Aorta (tissue), 5 donors: ENCODE measurements at places on chromosomes 16 and 17. TPM values are rescaled to one million over a fixed set of nuclear protein-coding genes. Genes with fewer than 3 reads are reported as not detected.

- DNase-seq, result no peak
Observed at GRCh38 chr17:20307326-20307910, 159.9 kb downstream of the LGALS9B start.

- DNase-seq, result no peak
Observed at GRCh38 chr17:3043737-3044365, 19.6 kb downstream of the OR1D5 start.

Gene SLC35G6
- total RNA-seq, result not detected

DNA sequence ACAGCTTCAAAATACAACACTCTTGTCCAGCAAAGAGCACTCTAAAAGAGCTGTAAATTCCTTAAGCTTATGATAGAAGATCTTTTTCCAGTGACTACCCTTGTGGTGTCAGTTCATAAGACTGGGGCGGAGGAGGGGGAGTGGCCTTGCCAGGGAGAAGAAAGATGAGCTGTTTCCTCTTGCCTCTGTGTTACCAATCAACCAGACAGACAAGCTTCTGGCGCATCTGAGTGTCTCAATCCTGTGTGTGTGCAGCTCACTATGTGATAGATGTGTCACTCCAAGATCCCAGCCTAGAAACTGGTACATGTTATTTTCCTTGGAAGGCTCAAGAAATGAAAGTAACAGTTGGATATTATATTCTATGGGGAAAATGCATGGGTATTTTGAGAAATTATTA lies 167.4 kb upstream of the CACNG3 start:
- DNase-seq, result no peak

- DNase-seq, result no peak
Observed at GRCh38 chr16:68636818-68637217, 8.3 kb upstream of the CDH3 start.

Gene SLC16A11
- 1.3 TPM for total RNA-seq

DNA sequence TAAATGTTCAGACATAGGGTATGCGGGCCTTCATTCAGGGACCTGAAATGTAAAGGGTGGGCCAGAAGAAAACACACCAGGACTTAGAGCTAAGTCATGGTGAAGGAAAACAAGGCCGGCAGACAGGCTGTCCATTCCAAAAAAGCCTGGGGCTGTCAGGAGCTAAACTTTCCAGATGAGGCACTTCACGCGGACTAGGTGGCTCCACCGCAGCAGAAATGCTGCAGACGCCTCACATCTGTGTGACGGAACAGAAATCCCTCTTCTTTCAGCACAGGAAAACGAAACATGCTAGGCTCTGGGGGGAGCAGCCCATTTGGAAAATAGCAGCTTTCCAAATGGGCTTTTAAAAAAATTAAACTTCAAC lies 88.7 kb downstream of the HS3ST3A1 start:
- no peak for DNase-seq

- DNase-seq, result no peak
Observed at GRCh38 chr17:56392321-56392720, 201.2 kb upstream of the NOG start.

Gene TBC1D3G
- not detected for total RNA-seq

DNA sequence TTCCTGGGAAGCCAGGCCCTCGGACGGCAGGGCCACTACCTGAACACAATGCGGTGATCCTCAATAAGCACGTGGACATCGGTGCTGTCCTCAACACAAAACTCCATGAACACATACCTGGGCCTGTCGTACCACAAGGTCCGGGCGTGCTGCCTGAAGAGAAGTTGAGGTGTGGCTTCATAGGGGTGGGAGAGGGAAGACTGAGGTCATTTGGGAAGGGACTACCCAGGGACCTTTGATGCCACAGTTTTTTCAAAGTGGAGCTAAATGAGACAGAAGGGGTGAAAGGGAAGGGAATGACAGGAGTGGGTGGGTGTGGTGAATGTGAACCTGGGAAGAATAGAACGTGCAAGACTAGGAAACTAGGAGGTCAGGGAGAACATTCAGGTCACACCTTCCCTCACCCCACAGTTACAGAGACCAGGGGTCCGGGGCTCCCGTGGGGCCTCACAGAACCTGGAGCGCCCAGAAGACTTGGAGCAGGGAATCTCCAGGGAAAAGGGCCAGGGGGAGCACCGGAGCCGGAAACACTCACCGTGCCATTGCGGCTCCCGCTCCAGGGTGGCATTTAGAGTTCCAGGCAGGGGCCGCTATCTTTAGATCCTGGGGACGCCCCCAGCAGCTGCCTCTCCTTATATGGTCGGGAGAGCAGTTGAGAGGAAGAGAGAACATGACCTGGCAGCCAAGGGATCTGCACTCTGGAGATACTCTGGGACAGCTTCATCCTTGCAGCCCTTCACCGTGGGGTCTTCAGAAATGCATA lies at the start of gene PTGES3L:
TSS of gene PTGES3L (minus strand) at position 570 of the 763 bp plus-strand sequence. CDS start at position 543, 27 bp downstream.
- peak; percentile 71 for DNase-seq

GRCh38 chr17:61574542-61575351 lies 16.3 kb downstream of the NACA2 start:
- DNase-seq, result no peak

DNA sequence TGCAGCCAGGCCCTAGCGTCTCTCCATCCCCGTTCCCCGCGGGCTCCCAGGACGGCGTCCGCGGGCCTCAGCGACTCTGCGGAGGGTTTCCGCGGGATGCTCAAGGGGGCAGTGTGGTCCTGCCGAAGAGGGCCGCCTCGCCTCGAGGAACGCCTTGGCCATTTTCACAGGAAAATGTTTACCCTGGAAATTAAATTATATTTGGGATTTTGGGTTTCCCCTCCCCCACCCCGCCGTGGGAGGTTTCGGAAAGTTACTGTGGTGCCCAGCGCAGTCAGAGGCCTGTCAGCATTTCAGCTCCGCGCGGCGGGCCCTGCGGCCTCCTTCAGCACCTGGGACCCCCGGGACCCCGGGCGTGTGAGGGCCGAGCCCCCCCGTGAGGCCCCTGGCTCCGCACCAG lies 94.5 kb downstream of the PCTP start:
- DNase-seq, result peak; percentile 85

Gene CORO6
- total RNA-seq, result 12.3 TPM

GRCh38 chr17:83199500-83200201 lies 120.2 kb downstream of the METRNL start:
- DNase-seq, result peak; percentile 82

DNA sequence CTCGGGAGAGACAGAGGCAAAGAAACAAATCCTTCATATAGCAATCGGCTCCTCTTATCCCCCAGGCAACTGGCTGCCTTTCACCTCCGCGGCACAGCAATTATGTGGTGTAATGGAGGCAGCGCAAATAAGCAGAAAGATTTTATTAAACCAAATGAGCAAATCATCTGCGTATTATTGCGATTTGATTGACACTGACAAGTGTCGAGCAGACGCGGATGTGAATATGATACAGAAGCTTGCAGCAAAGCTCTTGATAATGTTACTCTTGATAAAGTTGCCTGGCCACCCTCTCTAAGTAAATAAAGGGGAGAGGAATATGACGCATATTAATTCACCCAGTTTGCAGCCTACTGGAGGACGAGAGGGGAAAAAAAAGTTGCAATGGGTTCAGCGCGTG lies 26.5 kb upstream of the AKTIP start:
- no peak for DNase-seq

- DNase-seq, result no peak
Observed at GRCh38 chr17:7475764-7476422, 3.5 kb downstream of the ZBTB4 start.

Gene NACA2
- total RNA-seq, result not detected

Gene UNC13D
- 20.0 TPM for total RNA-seq

Gene SLFN14
- total RNA-seq, result 0.30 TPM

- DNase-seq, result no peak
Observed at GRCh38 chr16:17027488-17028129, 443.2 kb downstream of the XYLT1 start.

DNA sequence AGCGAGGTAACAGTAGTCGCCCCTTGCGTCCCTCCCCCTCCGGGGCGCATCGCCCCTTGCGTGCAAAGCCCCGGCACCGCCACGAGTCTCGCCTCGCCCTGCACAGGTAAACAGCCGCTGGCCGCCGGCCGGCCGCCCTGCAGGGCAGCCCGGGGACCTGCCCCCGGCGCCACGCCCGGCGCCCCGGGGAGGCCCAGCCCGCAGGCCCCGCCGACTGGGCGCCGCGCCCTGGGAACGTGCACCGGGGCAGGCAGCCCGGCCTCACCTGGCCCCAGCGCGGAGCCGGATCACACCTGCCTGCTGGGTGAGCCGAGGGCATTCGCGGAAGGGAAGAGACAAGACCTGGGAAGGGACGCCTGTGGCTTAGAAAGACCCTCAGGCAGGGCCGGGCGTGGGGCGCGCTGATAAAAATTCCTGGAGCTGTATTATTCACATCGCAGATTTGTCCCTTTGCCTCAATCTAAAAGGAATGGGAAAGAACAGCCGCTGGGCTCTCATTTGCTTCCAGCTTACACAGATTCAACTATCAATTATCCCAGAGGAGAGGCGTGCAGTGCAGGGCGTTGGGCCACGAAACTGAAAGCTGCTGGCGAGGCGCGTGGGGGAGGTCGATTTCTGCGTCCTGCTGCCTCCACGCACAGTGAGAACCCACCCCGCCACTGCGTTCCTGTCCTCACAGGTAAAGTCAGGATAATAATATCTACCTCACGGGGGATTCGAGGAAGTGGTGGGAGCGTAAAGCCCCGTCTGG lies 451.9 kb downstream of the SLC39A11 start:
- DNase-seq, result no peak

Gene CDYL2
- total RNA-seq, result 7.6 TPM

Gene C1QBP
- 51.8 TPM for total RNA-seq

GRCh38 chr17:42683407-42684034 lies 1.2 kb downstream of the CNTNAP1 start:
- peak; percentile 82 for DNase-seq

Gene ZDHHC1
- total RNA-seq, result 14.8 TPM

Gene GDE1
- 33.5 TPM for total RNA-seq

Gene GID4
- total RNA-seq, result 11.4 TPM

DNA sequence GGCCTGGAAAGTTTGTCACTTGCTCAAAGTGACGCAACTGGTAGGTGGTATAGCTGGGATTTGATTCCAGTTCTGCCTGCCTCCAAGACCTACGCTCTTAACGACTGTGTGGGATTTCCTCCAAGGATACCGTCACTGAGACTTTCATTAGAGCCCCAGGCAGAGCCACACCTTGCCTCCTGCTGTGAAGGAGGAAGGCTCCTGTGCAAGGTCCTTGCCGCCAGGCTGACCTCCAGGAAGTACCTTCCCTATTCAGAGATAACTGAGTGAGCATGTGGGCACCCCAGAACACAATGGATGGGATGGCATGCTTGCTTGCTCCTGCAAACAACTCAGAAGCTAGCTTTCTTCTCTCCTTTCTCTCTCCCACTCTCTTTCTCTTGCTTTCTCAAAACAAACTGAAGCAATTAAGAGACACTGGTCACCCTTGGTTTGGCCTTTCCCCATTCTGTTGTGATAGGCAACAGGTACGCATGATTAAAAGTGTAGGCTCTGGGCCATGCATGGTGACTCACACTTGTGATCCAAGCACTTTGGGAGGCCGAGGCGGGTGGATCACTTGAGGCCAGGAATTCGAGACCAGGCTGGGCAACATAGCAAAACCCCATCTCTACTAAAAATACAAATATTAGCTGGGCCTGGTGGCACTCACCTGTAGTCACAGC lies 30.7 kb downstream of the CACNG3 start:
- no peak for DNase-seq

DNA sequence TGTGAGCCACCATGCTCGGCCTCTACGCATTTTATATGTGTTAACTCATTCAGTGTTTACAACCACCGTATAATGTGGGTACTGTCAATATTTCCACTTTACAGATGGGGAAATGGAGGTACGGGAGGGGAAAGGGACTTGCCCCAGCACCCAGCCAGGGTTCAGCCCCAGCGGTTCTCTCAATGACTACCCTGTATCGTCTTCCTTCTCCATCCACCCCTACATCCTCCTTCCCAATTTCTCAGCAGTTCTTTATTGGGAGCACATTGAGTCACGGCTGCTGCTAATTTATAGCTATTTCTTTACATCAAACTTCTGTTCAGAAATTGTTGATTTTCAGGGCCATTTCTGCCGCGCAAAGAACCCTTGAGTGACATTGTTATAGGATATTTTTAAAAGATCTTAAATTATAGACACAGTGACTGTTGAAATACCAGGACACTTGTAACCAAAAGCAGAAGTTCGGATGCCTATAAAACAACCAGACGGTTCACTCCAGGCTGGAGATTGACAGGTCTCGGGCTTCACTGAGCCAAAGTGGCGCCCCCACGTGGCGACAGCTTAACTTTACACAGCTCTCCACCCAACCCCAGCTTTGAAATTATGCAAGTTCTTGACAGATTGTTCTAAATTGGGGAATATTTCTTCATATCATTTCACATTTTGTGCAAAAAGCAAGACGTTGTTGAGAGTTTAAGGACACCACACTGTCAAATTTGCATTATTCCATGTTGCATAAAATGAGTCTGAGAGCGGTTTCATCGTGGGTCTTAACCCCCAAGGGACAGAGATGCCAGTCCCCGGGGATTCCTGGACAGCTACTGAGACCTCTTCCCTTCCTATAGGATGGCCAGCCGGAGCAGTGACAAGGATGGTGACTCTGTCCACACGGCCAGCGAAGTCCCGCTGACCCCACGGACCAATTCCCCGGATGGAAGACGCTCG lies 11.8 kb downstream of the SYT17 start:
- peak; percentile 85 for DNase-seq

- no peak for DNase-seq
Observed at GRCh38 chr16:9527976-9528375, 436.5 kb downstream of the HAPSTR1 start.

Gene CCL4
- 12.5 TPM for total RNA-seq

GRCh38 chr17:16980813-16981731 lies 9.2 kb upstream of the TNFRSF13B start:
- DNase-seq, result no peak

- no peak for DNase-seq
Observed at GRCh38 chr17:7094652-7095019, 14.6 kb upstream of the CLEC10A start.

- DNase-seq, result no peak
Observed at GRCh38 chr17:859061-859823, 77.1 kb downstream of the MRM3 start.
